Glutamatergic neuron (in vitro differentiated cells): ENCODE measurements at places on chromosomes 16 and 17. TPM values are rescaled to one million over a fixed set of nuclear protein-coding genes. Genes with fewer than 3 reads are reported as not detected.

DNA sequence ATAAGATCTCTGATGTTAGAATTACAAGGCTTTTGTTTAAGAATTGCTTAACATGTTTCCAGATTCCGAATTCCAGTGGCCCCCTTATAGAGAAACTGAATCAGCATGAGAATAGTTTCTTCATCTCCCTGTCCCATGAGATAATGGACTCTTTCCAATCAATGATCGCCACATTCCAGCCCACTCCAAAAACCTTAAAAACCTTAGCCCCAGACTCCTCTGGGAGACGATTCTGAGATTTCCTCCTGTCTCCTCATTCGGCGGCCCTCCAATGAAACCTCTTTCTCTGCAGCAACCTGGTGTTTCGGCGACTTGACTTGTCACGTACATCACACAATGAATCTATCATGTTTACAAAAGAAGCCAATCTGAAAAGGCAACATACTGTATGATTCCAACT lies 197.1 kb upstream of the PSMD7 start:
- H3K27me3 ChIP-seq, result no peaks in the 10 kb centered on the region
- DNase-seq, result no peak
- peaks cover 21% of the 10 kb centered on the region for H3K4me1 ChIP-seq
- H3K36me3 ChIP-seq, result no peaks in the 10 kb centered on the region
- H3K27ac ChIP-seq, result no peak overlapping the region
- H3K4me3 ChIP-seq, result no peak overlapping the region

TEKT5 gene
- total RNA-seq, result not detected

CES2 gene
- 38.6 TPM for total RNA-seq

CMC2 gene
- total RNA-seq, result 76.2 TPM

GRIN2A gene
- 6.8 TPM for total RNA-seq
